ENCODE measurements at places on chromosomes 1 and 21. TPM values are rescaled to one million over a fixed set of nuclear protein-coding genes. Genes with fewer than 3 reads are reported as not detected.
A peak's percentile ranks its signal among the peaks of the same experiment; 100 is the strongest.

Gene ANGPTL3
- total RNA-seq, result not detected

Gene AIRE
- total RNA-seq, result not detected

DNA sequence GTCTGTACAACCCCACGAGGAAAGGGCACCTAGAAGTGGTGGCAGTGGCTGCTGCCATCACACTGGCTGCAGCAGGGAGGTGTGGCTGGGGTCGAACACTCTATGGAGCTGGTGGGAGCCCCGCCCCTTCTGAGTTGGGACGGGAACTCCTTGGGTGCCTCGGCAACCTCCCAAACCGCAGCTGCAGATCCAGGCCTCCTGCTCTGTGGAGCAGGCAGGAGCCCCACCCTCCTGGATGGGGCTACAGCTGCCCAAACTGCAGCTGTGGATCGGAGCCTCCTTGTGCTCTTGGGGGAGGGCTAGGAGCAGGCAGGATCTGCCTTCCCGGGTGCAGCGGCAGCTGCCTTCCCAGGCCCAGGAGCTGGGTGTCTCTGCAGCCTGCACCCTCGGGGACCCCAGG is 38.9 kb upstream of the TARDBP start:
- peak; percentile 74 for DNase-seq

DNA sequence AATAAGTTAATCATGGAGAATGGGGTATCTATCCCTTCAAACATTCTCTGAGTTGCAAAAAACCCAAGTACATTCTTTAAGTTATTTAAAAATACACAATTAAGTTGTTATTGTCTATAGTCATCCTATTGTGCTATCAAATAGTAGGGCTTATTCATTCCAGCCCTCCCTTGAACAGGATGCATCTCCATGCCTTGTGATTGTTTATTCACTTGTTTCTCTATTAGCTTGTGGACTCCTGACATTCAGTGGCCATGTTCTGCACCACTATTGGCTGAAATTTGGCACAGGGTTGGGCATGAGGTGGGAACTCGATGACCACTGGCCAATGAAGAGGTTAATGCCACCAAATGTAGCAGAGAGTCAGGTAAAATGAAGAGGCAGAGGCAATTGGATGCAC is 272.8 kb downstream of the TNR start:
- DNase-seq, result no peak

GRCh38 chr1:59156526-59157199 is 140.2 kb upstream of the FGGY start:
- DNase-seq, result peak; percentile 48

- peak; percentile 86 for DNase-seq
Measured at GRCh38 chr1:67575861-67576260, 109.1 kb upstream of the GADD45A start.

DNA sequence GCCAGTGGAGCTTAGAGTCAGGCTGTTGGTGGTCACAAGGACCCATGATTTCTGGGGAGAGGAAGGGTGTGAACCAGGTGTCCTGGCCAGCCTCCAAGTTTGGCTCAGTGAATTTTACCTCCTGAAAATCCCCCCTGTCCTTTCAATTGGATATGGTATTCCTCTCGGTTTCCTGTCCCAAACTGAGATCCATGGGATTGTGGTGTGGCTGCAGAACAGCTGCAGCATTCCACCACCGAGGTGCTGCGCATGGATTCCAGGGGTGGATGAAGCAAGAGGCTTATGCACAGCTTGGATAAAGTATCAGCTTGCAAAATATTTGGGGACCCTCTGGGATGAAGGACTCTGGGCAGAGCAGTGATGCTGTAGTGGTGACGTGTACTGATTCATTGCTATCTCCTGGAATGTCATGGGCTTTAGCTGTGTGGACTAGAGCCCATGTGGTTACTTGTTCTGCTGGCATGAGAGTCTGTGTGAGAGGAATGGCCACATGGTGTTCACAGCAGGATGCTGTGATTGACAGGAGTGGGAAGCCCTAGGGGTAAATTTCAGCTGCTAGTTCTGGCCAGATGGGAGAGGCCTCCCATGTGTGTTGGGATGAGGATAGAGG is 148.7 kb upstream of the SPAG17 start:
- DNase-seq, result no peak

DNA sequence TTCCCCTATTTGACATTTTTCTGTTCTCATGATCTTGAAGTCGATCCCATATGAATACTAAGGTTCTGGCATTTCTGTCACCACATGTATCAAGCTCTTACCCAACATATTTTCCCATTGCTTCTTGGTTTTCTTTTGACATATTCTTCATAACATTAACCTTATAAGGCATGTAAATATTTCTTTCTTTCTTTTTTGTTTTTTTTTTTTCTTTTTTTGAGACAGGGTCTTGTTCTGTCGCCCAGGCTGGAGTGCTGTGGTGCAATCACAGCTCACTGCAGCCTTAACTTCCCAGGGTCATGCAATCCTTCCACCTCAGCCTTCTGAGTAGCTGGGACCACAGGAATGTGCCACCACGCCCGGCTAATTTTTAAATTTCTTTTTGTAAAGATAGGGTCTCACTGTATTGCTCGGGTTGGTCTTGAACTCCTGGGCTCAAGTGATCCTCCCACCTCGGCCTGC is 33.1 kb upstream of the ERRFI1 start:
- DNase-seq, result peak; percentile 62

GRCh38 chr1:204073837-204074273 is 940 bp downstream of the SOX13 start:
- DNase-seq, result peak; percentile 62

- no peak for DNase-seq
Measured at GRCh38 chr1:185349556-185349955, 32.5 kb upstream of the IVNS1ABP start.

DNA sequence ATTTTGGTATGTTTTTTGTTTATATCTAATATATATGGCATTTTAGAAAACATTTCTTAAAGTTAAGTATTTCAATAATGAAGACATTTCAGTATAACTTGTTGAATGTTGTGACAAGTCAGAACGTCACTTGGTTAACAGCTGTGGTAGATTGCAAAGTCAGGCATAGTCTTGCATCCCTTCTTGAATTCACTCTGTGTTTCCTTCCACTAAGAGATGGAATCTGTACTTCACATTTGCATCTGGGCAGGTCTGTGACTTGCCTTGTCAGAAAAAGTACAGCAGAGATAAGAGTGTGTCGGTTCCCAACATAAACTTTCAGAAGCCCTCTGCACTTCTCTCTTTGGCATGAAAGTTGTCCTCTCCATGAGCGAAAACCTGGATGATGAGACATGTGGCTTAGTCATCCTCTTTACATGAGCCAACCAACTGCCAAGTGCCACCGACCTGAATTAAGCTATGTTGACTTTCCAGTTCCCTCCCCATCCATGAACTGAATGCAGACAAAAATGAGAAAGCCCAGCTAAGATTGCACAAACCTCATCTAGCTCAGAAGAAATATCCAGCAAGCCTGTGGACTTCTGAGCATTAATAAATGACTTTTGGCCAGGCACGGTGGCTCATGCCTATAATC is 1730.2 kb downstream of the MRPL39 start:
- no peak for DNase-seq

DNA sequence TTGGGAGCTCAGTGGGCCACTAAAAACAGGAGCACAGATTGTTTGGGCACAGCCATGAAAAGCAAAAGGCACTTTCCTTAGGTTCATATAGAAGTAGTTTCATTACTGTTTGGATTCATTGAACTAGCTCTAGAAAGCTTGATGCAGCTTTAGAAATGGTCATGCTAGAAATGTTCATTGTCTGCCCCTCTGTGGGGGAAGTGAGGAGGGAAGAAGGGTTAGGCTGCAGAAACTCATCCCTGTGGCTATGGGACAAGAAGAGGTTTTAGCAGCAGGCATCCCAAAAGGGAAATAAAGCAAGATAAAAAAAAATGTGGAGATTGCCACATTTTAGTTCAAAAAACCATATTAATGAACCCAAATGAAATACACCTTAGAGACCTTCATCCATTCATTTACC is 359.6 kb upstream of the PTBP2 start:
- no peak for DNase-seq

- DNase-seq, result peak; percentile 55
Measured at GRCh38 chr1:217274416-217274815, 356.5 kb downstream of the GPATCH2 start.

DNA sequence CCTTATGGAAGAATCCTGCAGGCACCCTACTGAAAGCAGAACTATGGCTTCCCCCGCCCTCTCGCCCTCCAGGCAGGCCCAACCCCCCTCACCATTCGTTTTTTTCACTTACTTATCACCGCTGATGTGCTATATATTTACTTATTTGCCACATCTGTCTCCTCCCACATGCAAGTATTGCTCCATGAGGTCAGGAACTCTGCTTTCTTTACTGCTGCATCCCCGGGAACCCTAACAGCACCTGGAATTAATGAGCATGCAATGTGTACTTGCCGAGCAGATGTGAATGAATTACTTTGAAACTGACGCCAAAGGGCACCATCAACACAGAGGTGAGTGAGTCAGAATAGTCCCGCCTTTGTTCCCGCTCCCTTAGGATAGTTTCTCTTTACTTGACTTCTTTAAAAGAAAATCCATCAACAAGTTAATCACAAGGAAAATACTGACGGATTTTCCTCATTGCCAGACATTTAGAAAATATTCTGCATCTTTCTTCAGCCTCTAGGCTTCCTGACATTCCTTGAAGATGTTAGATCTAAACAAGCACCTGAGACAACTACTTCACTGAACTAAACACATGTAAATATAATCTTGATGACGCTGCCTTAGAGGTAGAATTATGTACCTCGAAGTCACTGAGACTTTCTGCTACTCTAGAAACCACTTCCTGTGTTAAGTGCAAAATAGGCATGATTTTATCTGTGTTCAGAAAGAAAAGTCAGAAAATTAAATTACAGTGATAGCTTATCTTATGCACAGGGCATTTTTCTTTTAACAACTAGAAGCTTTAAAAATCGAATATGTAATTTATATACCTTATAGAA is 17.5 kb upstream of the RAB4A start:
- peak; percentile 19 for DNase-seq
